ENCODE measurements at places on chromosomes 6 and 20.

- DNase-seq = no peak
These were observed 70.9 kb upstream of the HLA-E start for GRCh38 chr6:30418448-30418847.

GRCh38 chr6:123007885-123008284, 11.8 kb downstream of the CLVS2 start:
- DNase-seq = no peak

DNA sequence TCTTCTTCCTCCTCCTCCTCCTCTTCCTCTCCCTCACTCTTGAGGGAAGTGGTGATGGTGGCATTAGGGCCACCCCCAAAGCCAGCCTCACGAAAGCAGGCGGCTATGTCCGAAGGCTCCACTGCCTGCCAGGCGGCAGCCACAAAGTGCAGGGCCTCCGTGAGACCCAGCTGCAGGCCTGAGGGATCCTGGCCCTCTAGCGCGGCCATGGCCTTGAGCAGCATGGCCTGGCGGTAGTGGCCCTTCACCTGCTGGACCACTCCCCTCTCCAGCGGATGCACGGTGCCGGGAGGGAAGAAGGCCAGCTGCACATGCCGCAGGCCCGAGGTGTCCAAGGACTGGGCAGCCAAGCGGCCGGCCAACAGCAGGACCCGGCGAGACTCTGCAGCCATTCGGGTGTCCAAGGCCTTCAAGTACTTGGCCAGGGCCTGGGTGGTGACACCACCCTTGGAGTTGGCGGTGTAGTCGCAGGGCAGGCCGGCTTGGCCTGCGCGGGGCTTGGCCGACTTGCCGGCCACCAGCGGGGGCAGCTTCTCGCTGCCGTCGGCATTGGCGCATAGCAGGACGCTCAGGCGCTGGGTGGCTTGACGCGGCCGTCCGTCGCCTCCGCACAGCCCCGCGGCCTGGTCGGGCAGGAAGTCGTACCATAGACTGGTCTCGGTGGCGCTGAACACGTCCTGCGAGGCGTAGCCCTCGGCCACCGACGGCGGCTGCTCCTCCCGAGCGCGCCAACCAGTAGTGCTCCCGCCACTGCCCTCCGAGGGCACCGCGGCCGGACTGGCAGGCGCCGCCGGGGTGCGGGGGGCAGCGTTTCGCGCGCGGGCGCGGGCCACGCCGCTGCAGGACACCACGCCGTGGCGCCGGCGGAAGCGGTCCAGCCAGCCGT, 1.1 kb downstream of the CENPB start:
- DNase-seq = no peak

DNA sequence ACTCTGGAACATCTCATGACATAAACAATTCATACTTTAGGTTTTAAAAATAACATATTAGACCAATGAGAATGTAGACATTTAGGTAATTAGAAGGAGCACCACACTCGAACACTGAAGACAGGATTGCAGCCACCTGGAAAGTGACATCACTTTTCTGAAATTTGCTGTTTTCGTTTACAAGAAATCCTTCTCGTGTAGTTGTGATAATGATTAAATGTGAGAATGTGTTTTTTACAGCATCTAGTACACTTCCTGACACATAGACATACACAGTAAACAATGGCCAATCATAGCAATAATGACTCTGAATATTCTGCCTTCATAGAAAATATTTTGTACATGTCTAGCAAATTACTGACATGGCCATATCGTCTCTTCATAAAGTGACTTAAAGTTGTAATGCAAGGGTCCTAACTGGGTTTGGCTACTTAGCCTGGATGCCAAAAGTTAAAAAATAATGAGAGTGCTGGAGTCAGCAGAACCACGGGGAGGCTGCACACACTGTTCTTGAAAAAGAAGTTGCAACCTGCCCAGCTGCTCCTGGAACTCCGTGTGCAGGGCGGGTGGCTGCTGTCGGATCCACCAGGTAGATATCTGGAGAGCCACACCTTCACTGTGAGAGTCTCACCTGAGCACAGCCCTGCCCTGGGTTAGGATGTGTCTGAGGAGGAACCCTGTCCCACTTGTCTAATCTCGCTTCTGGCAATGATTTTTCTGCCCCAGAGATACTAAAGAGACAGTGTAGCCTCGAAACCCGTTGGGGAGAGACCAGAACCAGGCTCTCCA, 212.9 kb downstream of the QKI start:
- DNase-seq = no peak

DNA sequence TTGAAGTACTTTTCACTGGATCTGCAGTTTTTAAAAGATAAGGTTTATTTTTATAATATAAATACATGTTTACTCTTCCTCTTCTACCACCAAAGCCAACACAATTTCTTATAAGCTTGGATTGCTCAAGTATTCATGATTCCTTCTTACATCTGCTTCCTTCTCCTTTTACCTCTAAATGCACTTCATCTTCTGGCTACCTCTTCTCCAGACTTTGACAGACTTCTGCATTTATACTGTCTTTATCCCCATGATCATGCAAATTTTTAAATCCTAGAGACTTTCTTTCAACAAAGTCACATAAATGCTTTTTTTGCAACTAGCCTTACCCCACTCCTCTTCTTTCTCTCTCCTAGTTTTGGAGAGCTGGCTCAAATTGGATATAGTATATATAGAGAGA, 142.9 kb downstream of the TFAP2B start:
- no peak for DNase-seq

- no peak for DNase-seq
These were observed 144.9 kb upstream of the OLIG3 start for GRCh38 chr6:137638926-137639706.

- DNase-seq = no peak
These were observed 396.5 kb downstream of the SMOC2 start for GRCh38 chr6:168837254-168838036.

DNA sequence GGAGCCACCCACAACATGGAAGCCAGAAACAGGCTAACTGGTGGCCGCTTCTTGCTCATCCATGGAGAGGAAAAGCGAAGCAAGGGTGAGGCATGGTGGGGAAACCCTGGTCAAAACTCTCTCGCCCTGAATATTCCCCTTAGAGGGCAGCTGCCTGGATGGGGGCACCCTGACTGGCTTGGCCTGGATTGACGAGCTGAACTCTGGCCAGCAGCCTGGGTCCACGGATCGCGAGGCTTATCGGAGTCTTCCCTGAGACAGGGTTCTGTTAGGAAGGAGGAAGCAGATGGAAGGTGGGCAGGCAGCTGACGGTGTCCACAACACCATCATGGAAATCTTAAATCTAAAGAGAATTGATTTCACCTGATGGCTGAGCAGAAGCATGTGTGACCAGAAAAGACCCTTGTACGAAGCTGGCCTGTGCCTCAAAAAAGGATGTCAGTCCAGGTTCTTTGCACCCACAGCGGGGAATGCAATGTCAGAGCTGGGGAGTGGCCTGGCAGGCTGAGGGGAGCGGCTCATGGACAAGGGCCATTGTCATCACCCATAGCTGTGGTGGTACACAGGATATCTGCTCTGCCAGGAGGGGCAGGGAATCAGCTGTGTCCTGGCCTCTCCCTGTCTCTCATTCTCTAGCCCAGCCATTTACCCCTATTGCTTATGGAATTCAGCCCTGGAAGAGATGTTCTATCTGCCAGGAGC, 109.4 kb upstream of the SNX9 start:
- no peak for DNase-seq

GRCh38 chr6:6516666-6517458, 71.7 kb upstream of the LY86 start:
- DNase-seq = no peak

- DNase-seq = no peak
These were observed 95.2 kb downstream of the PLCB1 start for GRCh38 chr20:8227293-8227692.

DNA sequence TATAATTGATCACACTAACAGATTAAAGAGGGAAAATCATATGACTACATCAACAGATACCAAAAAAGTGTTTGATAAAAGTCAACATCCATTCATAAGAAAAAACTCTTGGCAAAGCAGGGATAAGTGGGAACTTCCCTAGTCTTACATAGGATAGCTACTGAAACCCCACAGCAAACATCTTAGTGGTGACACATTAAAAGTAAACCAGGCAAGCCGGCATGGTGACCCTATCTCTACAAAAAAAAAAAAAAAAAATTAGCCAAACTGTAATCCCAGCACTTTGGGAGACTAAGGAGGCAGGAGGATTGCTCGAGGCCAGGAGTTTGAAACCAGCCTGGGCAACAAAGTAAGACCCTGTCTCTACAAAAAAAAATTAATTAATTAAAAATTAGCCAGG, 13.8 kb upstream of the CCND3 start:
- DNase-seq = no peak

GRCh38 chr20:31568773-31569162, 36.3 kb upstream of the ID1 start:
- no peak for DNase-seq

DNA sequence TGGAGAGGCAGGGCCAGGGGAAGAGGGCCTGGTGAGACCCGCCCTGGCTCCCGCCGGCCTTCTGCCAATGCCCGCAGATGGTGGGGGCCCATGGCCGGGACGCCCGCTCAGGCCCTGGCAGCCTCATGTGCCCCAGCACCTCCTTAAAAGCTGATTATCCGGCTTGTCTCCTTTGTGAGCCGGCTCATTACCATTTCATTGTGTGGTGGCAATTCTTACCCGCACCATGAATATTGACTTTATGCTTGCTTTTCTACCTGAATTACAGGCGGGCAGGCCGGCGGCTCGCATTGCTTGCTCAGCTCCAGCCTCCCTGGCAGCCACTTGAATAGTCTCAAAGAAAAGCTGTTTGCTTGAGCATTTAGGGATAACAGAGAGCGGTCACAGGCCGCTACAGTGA, 120.0 kb upstream of the JAG1 start:
- no peak for DNase-seq

DNA sequence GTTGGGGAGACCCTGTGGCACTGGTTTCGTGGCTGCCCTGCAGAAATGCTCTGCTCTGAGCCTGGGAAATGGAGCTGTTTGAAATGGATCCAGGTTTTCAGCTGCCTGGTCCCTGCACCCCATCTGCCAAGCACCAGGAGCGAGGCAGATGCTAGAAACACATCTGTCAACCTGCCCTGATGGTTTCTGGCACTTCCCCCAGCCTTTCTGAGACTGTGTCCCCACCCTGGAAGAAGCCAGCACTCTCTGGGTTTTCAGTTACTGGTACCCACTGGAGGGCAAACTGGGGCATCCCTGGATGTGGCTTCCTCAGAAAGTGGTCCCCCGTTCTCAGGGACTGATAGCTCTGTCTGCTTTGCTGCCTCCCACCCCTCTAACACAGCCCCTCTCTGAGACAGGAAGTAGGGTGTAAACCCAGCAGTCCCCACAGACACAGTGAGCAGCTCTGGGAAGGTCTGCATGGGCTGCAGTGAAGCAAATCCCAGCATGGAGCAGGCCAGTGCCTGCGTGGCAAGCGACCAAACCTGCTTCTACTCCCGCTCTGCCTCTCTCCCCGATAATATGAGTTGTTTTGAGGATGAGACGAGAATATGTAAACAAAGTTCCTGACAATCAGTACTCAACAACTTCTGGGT, 54.2 kb upstream of the MAFB start:
- no peak for DNase-seq

DNA sequence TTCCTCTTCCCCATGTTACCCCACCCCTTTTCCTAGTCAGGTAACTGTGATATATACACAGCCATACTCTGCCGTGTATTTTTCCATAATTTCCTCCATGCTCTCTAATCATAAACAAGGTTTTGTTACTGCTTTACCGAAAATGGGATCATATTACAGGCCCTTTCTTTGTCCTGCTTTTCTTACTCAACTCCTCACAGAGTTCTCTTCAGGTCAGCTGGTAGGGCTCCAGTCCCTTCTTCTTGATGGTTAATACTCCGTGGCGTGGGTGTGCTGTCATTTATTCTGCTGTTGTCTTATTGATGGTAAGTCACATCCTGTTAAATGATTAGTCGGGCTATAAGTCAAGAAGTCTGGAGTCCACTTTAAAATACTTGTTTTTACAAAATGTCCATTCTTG, 24.9 kb upstream of the PI16 start:
- no peak for DNase-seq

- DNase-seq = no peak
These were observed 48.4 kb downstream of the LYRM2 start for GRCh38 chr6:89590133-89590532.

DNA sequence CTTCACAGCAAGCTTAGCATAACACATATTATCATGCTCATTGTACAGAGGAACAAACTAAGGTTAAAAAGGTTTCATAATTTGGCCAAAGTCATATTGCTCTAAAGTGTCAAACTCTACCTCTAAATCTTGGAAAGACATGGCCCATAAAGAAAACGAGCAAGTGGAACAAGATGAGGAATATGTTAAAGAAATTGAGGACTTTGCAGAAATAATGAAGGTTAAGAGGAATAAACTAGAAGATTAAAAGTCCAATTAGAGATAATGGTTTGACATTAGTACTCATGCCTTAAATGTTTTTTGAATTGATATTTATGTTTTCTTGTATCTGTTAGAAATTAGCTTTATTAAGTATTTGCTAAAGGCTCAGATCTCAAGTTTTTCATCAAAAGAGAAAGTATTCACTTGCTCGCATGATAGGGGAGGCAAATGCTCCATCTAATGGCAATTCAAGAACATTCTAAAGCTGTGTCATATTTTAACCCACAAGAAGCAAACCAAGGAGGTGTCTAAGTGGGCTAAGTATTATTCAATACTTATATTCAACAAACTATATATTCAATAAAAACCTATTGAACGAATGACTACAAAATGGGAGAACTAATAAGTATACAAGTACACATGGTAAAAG, 192.9 kb upstream of the SPTLC3 start:
- DNase-seq = no peak

DNA sequence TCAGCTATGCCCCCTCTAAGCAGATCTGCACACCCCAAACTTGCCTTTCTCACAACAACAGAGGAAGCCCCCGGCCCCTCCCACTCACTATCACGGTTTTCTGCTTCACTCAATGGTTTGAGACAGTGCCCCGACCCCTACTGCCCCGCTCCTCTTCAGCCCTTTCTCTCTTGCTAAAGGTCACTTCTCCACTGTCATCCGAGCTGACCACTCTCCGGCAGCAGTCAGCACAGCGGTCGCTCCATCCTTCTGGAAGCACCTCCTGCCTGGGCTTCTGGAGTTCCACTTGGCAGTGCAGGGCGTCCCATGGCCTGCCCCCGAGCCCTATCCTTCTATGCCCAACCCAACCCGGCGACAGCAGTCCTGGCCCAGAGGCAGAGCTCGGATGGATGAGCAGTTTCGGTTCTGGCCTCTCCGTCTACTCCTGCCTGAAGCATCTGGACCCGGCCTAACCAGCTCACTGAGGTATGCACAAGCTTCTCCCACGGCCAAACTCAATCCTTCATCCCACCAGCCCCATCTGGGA, 4.1 kb downstream of the CTSZ start:
- DNase-seq = no peak

GRCh38 chr20:37808233-37809070, 94.5 kb upstream of the VSTM2L start:
- peak; percentile 58 for DNase-seq

GRCh38 chr20:15310361-15310760, 972.9 kb upstream of the FLRT3 start:
- DNase-seq = no peak

GRCh38 chr6:6901945-6902344, 205.8 kb upstream of the RREB1 start:
- no peak for DNase-seq

GRCh38 chr20:9051508-9051907, 17.4 kb upstream of the PLCB4 start:
- DNase-seq = no peak

All from head of caudate nucleus (tissue), 42 donors.